ENCODE measurements at places on chromosomes 6 and 20.
A peak's percentile ranks its signal among the peaks of the same experiment; 100 is the strongest.

DNA sequence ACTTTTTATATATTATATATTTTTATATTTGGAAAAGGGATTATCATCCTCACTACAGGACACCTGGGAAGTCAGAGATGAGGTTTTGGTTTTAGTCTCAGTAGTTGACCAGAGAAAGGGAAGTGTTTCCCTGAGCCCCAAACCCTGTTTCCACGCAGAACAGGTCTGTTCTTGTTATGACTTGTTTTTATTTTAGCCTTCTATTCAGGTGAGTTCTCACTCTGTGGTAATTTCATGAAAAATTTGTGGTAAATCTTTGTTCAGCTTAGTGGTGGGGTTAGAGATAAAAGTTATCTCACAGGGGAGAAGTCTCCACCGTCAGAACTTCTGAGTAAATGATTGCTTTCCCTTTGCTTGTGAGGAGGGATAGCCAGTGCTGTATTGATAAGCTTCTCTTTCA, 224.9 kb downstream of the FARS2 start:
- no peak for DNase-seq

DNA sequence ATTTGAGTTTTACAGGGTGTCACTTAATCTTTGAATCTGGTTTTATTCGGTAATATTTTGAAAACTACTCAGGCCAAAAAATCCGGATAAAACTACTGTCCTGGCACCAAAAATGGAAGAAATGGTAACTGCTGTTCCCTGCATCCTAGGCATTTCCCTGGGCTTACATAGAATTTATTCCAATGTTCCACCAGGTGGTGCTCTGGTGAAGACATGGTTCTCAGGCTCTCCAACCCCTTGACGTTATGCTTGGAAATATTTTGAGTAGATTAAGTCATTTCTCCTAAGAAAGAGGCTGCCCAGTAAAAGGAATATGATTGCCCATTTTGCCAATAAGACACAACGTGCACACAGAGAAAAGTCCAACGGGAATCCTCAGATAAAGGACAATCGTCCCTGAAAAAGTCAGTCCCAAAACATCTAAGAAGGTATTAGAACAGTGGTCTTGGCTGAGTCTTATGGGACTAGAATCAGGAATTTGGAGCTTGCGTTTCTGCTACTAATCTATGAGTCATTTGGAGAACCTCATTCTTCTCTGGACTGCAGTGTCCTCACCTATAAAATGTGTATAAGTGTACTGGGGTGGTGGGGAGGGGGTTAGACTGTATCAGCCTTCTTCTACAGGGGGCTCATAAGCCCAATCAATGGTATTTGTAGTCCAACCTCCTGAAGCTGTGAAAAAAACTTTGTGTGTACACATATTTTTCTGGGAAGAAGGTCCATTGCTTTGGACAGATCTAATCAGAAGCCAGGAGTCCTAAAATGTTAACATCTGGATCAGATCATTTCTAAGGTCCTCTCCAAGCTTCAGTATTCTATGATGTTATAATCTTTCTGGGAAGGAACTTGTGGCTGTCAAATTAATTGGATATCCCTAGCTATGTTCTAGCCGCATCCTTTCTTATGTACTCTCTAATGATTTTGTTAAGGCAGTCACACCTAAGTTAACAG, 131.0 kb upstream of the BMP2 start:
- peak; percentile 55 for DNase-seq

DNA sequence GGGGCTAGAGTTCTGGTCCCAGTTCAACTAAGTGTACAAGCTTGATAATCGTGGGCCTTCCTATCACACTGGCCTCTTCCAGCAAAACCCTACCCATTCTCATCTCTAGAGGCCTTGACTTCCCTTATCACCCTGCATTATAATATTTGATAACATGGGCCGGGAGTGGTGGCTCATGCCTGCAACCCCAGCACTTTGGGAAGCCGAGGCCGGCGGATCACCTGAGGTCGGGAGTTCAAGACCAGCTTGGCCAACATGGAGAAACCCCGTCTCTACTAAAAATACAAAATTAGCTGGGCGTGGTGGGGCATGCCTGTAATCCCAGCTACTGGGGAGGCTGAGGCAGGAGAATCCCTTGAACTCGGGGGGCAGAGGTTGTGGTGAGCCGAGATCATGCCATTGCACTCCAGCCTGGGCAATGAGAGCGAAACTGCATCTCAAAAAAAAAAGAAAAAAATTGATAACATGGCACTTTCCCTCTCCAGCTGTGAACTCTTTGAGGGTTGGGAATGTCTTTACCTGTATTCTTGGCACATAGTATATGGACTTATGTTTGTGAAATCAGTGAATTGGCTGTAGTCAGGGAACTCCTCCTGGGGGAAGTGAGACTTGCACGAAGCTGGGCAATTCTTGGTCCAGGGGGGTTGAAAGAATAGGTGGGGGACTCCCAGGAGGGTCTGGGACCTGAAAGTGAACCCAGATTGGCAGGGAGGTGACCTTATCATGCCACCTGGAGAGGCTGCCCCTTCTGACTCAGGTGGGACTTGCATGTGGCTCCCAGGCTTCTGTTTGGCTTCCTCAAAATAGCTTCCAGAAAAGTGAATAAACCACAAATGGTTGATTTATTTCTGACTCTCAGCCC, 915 bp upstream of the C6orf47 start:
- no peak for DNase-seq

- DNase-seq = peak; percentile 19
These were observed 115.3 kb downstream of the SYNDIG1 start for GRCh38 chr20:24584538-24585356.

DNA sequence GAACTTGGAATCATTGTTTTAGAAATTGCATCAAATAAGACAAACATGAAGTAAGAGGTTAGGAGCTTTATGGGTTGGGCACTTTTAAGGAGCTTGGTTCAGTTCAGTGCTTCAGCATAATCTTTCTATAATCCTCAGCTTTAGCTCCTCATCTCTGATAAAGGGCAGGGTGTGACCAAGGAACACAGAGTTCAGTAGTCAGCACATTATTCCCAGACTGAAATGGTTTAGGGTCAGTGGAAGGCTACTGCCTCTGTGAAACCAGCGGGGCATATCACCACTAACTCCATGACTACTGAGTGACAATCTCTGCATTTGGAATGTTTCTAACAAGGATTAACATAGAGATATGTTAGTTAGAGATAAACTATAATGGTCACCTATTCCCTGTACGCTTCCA, 36.9 kb downstream of the CRYBG1 start:
- no peak for DNase-seq

GRCh38 chr6:131763749-131764148, 44.1 kb upstream of the ENPP1 start:
- DNase-seq = no peak

GRCh38 chr6:132726608-132726975, 12.7 kb upstream of the VNN1 start:
- DNase-seq = no peak

- no peak for DNase-seq
These were observed 9.6 kb upstream of the CHRNA4 start for GRCh38 chr20:63370618-63371187.

DNA sequence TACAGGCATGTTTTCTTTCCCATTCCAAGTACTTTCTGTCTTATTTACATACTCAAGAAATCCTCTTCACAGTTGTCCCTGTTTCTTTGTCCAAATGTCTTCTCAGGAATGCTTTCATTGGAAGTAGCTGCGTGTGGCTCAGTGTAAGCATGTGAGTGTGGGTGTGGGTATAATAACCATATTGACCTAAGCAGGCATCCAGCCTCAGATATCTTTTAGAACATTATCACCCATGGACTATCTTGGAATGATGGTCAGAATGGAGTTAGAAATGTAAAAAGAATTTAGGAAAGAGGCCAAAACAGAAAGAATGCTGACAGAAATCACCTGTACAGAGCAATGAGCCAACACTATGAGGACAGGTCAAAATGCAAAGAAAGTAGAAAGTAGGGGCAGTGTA, 16.4 kb downstream of the VNN2 start:
- no peak for DNase-seq

DNA sequence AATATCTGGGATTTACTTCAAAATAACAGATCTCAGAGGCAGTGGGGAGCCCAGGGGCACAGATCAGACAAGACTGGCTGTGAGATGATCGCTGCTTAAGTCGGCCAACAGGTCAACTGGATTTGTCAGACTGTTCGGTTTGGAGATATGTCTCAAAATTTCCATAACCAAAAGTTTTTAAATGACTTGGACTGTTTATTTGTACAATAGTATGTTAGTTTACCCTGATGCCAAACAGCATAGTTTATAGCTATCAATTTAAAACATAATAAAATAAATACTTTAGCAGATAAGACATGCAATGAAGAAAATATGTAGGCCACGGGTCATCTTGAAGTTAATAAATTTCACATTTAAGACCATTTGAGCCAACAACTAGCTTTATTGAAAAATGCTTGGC, 126.7 kb downstream of the IRF4 start:
- DNase-seq = no peak

DNA sequence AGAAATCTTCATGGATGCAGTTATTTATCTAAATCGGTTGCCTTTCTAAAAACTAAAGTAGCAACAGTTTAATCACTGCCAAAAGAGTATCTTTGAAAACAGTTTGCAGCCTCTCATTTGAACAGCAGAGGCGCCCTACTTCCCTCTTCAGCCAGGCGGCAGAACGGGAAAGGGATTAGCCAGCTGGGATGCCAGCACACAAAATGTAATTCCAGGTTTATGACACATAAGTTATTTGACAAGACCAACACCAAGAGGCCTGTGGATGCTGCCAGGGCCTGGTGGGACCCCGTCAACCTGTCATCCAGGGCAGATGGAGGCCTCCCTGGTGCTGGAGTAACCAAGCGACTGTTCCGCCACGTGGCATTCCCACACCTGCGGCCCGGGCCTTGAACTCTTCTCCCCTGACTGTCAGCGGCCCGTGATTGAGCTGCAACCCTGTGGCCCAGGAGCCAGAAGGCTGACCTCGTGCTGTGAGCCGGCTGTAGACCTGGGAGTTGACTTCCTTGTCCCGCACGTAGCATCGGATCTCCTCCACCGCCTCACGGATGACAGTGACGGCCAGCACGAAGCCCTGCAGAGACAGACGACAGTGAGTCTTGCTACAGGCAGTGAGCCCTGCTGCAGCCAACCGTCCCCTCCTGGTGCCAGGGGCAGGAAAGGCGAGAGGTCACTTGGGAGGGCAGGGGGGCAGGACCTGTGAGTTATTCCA, 55.5 kb downstream of the ATP9A start:
- no peak for DNase-seq

GRCh38 chr20:4671015-4671414, 50.7 kb upstream of the PRND start:
- DNase-seq = no peak

GRCh38 chr20:46261456-46262253, 46.6 kb downstream of the CDH22 start:
- DNase-seq = no peak

DNA sequence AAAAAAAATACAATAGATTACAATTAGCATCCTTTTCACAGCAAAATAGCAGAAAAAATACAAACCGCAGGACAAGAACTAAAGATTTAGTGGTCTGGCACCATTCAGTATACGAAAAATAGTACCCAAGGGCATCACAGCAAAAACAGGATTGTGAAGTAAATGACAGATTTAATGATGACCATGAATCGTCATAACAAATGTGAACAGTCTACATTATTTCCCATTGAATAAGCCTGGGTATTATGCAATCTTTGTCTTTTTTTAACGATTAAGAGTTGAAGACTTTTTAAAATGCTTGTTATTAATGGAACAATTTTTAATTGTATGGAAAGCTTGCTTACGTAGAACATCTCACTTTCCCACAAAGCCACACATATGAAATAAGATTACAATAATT, 432.8 kb downstream of the PKHD1 start:
- no peak for DNase-seq

DNA sequence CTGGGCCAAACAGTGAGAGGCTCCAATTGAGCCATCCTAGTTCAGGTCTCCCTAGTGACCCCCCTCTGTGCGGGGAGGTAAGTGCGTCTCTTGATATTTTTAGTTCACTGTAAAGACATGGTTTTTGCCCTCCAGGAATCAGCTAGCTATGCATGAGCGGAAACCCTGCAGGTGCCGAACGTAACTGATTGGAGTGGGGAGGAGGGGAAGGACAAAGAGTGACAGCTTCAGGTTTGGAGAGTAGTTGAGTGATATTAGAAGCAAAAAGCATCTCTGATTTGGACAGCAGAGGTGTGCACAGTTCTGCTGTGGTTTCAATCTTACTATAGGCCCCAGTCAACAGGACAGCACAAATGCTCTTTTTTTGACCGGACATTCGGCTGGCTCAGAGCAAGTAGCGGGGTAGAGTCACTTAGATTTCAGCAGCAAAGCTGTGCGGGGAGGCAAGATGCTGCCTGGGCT, 31.8 kb downstream of the TBC1D7 start:
- DNase-seq = no peak

- DNase-seq = no peak
These were observed 15.8 kb downstream of the TRAPPC3L start for GRCh38 chr6:116529466-116530290.

- peak; percentile 20 for DNase-seq
These were observed 50.5 kb upstream of the TRIM26 start for GRCh38 chr6:30263734-30264133.

DNA sequence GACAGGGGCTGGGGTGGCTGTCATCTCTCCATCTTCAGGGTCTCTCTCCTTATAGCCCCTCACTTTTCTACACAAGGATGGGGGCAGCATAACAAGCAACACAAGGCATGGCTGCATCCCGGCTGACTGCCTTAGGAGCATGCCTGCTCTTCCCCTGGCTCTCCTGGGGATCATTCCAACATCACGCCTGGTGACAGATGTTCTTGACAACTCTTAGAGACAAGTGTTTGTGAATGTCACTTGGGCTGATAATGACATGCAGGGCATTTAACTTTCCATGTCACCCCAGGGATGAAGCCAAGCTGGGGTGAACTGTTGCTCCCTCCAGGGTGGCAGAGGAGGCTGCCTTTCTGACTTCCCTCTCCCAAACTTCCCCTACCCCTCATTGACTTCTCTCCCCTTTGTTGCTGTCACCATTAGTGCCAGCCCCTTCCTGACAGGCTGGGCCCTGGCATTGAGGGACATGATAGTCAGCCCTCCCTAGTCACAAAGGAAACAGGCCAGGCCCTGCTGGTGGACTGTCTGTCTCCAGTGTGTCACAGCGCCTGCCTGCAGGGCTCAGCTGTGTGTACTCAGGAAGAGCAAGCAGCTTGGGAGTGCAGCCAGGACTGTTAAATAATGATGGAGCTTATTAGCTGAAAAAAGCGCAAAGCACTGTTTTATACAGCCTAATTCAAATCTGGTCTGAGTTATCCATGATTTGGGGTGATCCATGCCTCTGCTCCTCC, 161.8 kb downstream of the LRFN2 start:
- DNase-seq = no peak

GRCh38 chr6:159980474-159980873, 11.6 kb downstream of the IGF2R start:
- DNase-seq = no peak

Measured in non-pigmented ciliary epithelial cell (primary cell).